ENCODE measurements at places on chromosomes 6 and 20.

- no peak for DNase-seq
Measured at GRCh38 chr20:9172851-9173250, 104.0 kb downstream of the PLCB4 start.

- DNase-seq, result peak; percentile 66
Measured at GRCh38 chr20:43925801-43926200, 11.1 kb downstream of the TOX2 start.

DNA sequence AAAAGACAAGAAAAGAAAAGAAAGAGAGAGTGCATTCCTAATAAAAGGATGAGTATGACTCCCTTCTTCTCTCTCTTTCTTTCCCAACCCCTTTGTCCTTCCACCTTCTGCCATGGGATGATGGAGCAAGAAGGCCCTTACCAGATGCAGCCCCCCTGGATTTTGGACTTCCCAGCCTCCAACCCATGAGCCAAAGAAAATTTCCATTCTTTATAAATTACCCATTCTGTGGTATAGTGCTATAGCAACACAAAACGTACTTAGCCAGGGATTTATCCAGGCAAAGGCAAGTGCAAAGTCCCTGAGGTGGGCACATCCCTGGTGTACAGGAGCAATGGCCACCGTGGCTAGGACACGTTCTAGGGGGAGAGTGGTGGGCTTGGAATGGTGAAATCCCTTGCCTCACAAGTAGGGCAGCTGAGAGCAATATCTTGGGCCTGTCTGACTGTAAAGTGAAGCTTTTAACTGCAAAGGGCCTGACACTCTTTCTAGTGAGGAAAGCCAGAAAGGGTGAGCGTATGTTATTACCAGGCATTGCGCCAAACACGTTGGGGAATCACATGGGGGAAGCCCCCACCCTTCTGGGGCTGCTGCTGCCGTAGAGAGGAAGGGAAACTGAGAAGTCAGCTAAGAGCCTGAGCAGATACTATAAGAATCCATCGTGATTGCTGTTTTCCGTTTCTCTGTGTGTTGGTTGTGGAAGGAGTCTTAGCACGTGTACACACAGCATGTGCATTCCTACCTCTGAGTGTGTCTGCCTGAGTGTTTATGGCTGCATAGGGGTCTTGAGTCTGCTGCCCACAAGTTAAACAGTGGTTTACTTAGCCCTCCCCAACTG lies 50.7 kb upstream of the SIRPA start:
- peak; percentile 67 for DNase-seq

GRCh38 chr20:37943501-37944455 lies 40.9 kb downstream of the VSTM2L start:
- no peak for DNase-seq

DNA sequence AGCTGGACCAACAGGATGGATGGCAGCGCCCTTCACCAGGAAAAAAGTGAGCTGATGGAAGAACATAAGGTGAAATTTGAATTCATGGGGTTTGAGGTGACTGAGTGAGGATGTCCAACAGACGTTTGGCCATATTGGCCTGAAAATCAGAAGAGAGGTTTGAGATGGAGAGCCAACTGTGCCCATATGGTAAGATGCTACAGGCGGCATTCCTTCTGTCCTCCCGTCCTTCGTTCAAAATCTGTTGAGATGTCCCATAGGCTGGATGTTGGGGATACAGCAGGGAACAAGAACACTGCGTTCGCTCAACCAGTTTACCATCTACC lies 468 bp upstream of the CMTR1 start:
- DNase-seq, result no peak

GRCh38 chr20:63627751-63628245 lies 897 bp upstream of the GMEB2 start:
- no peak for DNase-seq

- no peak for DNase-seq
Measured at GRCh38 chr6:37851997-37852524, 32.5 kb downstream of the ZFAND3 start.
